ENCODE measurements at places on chromosomes 12 and 14.

DNA sequence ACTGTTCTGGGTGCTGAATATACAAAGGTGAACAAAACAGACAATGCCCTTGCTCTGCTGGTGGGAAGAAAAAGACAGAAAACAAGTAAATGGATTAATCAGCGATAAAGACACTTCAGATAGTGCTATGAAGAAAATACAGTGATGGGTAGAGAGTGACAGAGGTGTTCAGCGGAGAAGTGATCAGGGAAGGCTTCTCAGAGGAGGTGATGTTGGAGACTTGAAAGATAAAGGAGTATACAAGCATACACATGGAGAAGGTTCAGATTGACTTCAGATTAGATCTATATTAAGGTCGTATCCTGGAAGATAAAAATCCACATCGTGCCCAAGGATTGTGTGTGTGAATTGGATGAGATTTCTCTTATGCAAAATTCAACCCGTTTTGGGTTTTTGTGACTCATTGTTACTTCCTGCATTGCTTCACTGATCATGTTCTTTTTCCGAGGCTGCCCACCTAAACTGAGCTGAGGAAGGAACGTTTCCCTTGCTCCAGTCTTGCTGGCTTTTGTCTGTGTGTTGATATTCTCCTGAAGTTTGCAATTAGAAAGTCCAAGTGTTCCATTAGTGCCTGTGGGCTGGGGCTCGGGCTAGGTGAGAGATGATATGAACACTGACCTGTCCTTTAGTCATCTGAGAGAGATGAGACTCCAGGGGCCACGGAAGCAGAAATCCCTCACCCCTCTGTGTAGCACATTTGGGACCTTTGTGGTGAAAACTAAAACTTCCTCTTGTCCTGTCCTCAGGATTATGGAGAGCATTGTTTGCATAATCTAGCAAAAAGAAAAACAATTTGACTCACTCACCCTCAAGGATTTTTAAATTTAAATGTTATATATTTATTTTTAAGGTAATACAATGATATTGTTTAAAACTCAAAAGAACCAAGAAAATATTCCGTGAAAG is 27.6 kb downstream of the PLXNC1 start:
- DNase-seq, result no peak

GRCh38 chr14:91585856-91586255 is 75.7 kb upstream of the PPP4R3A start:
- DNase-seq, result no peak

GRCh38 chr12:105418229-105418628 is 87.7 kb downstream of the C12orf75 start:
- DNase-seq, result no peak

GRCh38 chr12:54593725-54594124 is 5.3 kb upstream of the PPP1R1A start:
- no peak for DNase-seq

- DNase-seq, result no peak
These were observed 15.5 kb upstream of the CHGA start for GRCh38 chr14:92907316-92907911.

GRCh38 chr12:52598966-52599365 is 2.3 kb downstream of the KRT72 start:
- no peak for DNase-seq

- no peak for DNase-seq
These were observed 133.1 kb downstream of the TMEM30B start for GRCh38 chr14:61147831-61148549.

GRCh38 chr14:67736771-67737170 is 35.1 kb downstream of the RDH12 start:
- DNase-seq, result no peak

- DNase-seq, result no peak
These were observed 4.9 kb upstream of the NUDT14 start for GRCh38 chr14:105185973-105186372.

- no peak for DNase-seq
These were observed 27.6 kb upstream of the RD3L start for GRCh38 chr14:103969961-103970360.

GRCh38 chr14:30064454-30064853 is 136.8 kb upstream of the PRKD1 start:
- no peak for DNase-seq

DNA sequence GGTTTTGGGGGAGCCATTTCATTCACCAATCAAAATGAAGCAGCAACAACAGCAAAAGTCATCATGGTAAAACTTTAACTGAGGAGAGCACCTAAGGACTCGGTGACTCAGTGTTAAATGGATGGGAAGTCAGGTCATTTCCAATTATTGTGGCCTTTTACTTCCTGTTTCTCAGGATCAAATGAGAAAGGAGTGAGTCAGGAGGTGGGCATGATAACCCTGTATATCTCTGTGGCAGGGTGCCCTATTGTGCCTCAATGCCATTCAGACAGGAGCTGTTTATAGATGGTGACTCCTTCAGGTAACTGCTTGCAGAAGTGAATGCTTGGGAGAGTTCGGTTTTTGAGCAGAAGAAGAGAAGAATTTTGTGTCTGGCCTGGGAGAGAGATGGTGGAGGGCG is 135.5 kb upstream of the CPM start:
- DNase-seq, result no peak

DNA sequence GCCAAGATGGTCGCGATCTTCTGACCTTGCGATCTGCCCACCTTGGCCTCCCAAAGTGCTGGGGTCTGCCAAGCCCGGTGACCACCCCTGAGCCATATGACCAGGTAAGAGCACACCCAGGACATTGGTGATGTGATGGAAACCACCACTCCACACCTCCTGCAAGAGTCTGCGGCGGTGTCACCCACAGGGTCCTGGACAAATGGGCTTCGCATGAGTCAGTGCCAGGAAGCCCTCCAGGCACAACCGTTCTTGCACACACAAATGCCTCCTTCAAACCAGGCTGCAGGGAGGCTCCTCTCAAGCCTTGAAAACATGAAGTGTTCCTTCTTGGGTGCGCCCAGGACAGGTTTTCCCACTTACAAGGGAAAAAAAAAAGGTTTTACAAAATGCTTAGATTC is 16.6 kb downstream of the PITPNM2 start:
- no peak for DNase-seq

DNA sequence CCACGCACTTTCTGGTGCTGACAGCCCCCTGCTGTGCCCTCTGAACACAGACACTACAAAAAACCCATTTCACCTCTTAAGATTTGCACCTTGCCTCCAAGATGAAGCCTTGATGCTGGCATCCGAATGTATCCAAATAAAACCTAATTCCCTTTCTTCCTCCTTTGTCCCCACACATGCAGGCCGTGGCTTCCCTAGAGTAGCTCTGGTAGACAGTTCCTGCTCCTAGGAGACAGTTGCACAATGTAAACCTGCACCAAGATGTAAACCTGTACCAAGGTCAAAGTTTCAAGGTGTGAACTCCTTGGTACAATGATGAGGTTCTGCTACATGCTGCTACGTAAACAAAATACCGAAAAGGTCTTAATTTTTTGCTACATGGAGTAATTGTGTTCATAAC is 625 bp upstream of the ABHD12B start:
- no peak for DNase-seq

- no peak for DNase-seq
These were observed 377.9 kb downstream of the CCDC91 start for GRCh38 chr12:28568118-28568517.

DNA sequence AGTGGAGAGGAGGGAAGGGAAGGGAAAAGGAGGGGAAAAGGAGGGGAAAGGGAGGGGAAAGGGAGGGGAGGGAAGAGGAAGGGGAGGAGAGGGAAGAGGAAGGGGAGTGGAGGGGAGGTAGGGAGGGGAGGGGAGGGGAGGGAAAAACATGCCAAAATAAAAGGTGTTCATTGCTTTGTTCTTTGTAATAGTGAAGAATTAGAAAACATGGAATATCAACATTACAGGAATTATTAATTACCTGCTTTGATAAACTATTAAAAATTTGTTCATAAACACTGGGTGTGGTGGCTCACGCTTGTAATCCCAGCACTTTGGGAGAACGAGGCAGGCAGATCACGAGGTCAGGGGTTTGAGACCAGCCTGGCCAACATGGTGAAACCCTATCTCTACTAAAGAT is 579.2 kb downstream of the MED13L start:
- no peak for DNase-seq

DNA sequence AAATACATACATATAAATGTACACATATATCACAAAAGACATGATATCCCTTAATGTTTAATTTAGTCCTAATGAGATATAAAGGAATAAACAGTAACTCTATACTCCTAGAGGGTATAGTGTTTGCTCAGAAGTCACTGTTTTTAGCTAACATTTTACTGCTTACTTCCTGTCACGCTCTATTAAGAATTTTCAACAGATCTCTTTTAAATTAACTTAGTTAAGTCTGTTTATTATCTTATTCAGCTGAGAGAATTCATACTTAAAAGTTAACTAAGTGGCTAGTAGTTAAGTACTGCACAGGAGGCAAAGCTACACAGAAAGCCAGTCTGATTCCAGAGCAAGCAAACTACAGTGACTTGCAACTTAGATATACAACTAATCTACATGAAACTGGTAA is 39.9 kb downstream of the GXYLT1 start:
- DNase-seq, result no peak

- DNase-seq, result no peak
These were observed 68.9 kb upstream of the CISTR start for GRCh38 chr12:53820514-53821306.

DNA sequence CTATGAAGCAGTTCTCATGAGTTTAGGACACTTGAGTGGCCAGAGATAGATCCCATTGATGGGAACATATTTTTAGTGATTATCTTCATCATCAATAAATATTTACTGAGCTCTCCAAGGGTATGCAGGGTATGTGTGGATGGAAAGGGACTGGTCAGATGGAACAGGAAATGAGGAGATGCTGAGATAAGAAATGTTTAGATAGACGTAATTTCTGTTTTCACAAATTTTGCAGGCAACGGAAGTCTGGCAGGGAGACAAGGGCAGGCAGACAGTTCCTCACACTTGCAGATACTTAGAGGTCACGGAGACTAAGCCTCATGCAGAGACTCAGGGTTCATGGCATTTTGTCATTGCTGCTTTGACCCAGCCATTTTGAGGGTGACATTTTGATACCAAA is 24.3 kb downstream of the BCL2L14 start:
- no peak for DNase-seq

DNA sequence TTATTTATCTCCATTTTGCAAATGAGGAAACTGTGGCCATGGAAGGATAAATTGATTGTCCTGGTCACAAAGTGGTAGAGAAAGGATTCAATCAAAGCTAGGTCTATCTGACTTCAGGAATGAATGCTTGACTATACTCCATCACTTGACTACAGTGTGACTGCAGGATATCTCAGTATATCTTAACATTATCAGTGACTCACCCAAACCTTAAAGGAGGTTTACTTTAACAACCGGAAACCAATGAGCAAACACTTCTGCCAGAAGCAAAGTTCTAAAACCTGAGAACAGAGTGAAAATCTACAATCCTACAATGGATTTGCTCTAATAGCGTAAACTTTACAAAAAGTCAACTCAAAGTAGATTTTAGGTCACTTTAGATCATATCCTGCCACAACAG is 277.0 kb downstream of the CEP128 start:
- no peak for DNase-seq

DNA sequence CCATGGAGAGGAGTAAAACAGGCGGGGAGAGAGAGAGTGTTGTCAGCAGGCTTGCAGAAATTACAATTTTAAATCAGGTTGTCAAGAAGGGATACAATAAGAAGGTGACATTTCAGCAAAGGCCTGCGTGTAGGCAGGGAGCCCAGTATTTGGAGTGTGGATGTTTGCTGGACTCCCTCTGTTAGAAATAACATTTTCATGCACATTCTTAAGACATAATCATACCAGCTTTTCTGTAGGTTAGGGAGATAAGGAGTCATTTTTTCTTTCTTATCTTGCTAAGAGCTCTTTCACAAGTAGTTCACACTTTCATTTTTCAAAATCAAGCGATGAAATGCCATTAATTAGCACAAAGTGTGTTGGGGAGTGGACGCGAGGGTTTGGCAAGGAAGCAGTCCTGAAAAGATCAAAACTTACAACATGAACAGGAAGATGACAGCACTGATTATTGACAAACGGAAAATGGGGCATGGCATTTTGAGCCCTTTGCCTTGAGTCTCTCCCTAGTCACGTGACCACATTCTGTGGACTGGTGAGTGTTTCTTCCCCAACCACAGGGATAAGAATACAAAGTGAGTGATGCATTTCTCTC is 160.2 kb downstream of the DAD1 start:
- DNase-seq, result no peak

- DNase-seq, result peak; percentile 72
These were observed 13.4 kb downstream of the SMUG1 start for GRCh38 chr12:54175200-54175963.
